ENCODE measurements at places on chromosomes 5 and 9. TPM values are rescaled to one million over a fixed set of nuclear protein-coding genes. Genes with fewer than 3 reads are reported as not detected.

GRCh38 chr9:7045361-7045760, 287.6 kb downstream of the KDM4C start:
- H3K4me3 ChIP-seq, result no peak overlapping the region
- peaks cover 17% of the 10 kb centered on the region for H3K4me1 ChIP-seq
- no peaks in the 10 kb centered on the region for H3K27me3 ChIP-seq

DNA sequence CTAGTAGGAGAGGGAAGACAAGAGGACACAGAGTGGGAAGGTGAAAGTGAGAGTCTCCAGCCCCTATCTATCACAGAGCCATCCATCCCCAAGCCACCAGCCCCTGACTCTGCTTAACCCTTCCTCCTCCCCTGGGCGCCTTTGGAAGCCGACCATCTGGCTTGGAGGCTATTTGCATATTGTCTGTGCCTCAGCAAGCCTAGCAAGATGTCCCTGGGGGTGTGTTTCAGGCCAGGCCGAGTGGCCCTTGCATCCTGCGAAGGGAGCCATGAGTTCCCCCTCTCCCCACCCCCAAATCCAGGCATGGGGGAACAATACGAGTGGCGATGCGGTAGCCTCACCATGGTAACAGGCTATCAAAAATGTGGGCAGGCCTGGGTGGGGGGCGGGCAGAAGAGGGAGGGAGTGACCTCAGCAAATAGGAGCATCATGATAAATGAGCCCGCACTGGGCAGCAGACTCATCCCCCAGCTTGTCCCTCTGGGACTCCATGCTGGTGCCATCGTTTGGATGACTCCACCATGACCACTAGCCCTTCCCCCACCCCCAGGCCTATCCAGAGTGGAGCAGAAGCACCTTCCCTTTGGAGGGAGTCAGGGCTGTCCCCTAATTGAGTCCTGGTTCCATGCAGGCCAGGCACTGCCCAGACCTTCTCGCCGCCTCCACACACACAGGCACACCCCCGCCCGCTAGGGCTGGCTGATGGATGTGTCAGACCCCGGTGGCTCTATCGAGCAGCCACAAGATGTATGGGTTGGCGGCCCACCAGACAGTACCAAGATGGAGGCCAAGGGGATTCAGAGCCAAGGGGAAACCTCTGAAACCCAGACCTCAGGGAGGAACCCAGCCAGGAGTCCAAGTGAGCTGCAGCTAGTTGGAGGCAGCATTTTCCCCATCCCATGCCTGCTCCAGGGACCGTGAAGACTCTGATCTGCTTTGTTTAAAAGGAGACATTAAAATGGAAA, 14.6 kb downstream of the URM1 start:
- peaks cover 5% of the 10 kb centered on the region for H3K36me3 ChIP-seq
- no peaks in the 10 kb centered on the region for H3K27me3 ChIP-seq
- H3K4me1 ChIP-seq, result no peaks in the 10 kb centered on the region
- no peak for DNase-seq

Gene GABRA1
- total RNA-seq, result not detected

- H3K27ac ChIP-seq, result peak overlapping the region; percentile 19
- no peak for DNase-seq
- H3K4me1 ChIP-seq, result peaks cover 7% of the 10 kb centered on the region
- H3K36me3 ChIP-seq, result no peaks in the 10 kb centered on the region
- H3K4me3 ChIP-seq, result no peak overlapping the region
Observed at GRCh38 chr9:14349447-14350348, 35.8 kb upstream of the NFIB start.

Gene SOX30
- 0.29 TPM for total RNA-seq

DNA sequence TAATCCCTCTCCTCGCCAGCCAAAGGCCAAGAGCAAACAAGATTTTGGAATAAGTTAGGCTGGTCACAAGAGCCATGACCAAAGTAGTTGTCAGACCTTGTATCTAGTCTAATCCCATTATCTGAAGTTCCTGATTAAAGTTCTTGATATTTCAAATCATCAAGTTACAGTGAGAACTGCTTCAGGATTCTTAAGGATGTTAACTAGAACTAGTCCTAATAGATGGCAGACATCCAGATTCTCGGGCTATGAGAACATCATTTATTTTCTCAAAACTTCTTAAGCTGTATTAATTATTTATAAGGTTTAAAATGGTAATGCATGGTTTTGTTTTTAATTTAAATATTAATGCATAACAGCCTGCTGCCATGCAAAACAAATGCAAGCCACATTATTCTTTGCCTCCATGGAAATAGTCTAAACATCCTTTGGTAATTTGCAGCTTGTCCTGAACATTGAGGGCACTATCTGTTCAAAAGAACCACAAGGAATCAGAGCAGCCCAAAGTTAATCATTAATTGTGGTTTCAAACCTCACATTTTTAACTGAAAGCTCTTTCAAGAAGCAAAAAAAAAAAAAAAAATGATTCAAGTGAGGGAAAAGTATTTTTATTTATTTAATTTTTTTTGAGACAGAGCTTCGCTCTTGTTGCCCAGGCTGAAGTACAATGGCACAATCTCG, 95.1 kb downstream of the TTC39B start:
- no peak overlapping the region for H3K27ac ChIP-seq
- H3K4me3 ChIP-seq, result no peak overlapping the region
- no peaks in the 10 kb centered on the region for H3K27me3 ChIP-seq
- peaks cover 27% of the 10 kb centered on the region for H3K36me3 ChIP-seq
- peaks cover 41% of the 10 kb centered on the region for H3K4me1 ChIP-seq
- DNase-seq, result no peak

DNA sequence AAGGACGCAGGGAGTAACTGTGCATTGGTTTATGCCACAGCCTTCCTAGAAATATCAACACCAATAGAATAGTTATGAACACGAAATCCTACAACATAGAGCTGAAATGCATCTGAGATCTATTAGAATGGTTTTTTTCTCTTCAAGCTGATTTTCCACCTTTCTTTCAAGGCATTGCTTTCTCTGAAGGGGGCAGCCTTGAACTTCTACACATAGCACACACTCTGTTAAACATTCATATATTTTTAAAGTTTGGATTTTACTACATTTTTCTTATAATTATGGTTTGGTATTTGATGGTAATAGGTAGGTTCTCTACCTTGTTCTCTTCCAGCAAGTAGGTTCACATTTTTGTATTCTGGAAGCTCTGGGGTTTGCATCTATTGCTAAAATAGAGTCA, 661.8 kb downstream of the SEMA5A start:
- no peaks in the 10 kb centered on the region for H3K4me1 ChIP-seq
- H3K27me3 ChIP-seq, result no peaks in the 10 kb centered on the region
- no peaks in the 10 kb centered on the region for H3K36me3 ChIP-seq
- H3K27ac ChIP-seq, result no peak overlapping the region
- no peak overlapping the region for H3K4me3 ChIP-seq
- DNase-seq, result no peak

DNA sequence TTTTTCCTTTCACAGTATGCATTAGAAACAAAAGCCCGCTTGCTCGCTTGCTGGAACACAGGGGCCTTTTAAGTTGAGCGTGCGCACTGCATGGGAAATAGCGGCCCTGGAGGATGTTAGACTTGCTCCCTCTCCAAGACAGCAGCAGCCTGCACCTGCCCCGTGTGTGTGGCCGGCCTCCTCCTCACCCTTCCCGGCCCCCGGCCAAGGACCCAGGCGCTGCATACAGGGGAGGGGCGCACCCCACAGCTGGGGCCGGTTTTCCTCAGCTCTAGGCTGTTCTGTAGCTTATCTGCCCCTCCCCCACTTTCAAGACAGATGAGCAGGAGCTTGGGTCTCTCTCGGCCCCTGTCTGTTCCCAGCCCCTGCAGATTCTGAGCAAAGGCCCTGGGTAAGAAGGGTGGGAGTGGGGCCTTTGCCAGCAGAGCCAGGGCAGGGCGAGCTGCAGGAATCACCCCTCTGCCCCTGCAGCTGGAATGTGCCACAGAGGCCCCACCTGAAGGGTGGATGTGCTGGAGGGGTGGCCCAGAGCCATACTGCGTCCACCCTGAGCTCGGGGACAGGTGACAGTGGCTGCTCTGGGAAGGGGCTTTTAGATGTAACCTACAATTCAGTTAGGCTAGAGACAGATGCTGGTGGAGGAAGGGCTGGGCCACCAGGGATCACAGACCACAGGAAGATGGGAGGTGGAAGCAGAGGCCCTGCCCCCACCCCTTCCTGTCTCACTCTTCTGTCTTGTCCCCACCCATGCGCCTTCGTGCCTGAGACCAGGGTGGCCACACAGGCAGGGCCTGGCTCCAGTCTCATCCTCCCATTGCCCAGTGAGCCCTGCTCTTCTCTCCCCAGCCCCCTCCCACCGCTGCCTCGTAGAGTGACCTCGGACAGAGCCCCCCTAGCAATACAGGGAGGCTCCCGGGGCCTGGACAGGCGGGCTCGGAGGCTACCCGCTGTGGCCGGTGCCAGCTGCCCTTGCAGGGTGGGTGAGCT, 132.4 kb downstream of the DAB2IP start:
- peaks cover 19% of the 10 kb centered on the region for H3K4me1 ChIP-seq
- H3K36me3 ChIP-seq, result no peaks in the 10 kb centered on the region
- H3K27me3 ChIP-seq, result peaks cover 7% of the 10 kb centered on the region
- peak overlapping the region; percentile 48 for H3K27ac ChIP-seq

- no peaks in the 10 kb centered on the region for H3K4me1 ChIP-seq
- H3K27me3 ChIP-seq, result peaks cover 2% of the 10 kb centered on the region
- DNase-seq, result no peak
- no peak overlapping the region for H3K27ac ChIP-seq
- H3K36me3 ChIP-seq, result no peaks in the 10 kb centered on the region
Observed at GRCh38 chr9:133976887-133977286, 15.2 kb downstream of the VAV2 start.
